ENCODE measurements at places on chromosomes 11 and 22.

GRCh38 chr22:50016988-50017700, 4.6 kb upstream of the IL17REL start:
- no peak for DNase-seq

- peak; percentile 69 for DNase-seq
Measured at GRCh38 chr11:82718307-82718706, 15.4 kb downstream of the FAM181B start.

DNA sequence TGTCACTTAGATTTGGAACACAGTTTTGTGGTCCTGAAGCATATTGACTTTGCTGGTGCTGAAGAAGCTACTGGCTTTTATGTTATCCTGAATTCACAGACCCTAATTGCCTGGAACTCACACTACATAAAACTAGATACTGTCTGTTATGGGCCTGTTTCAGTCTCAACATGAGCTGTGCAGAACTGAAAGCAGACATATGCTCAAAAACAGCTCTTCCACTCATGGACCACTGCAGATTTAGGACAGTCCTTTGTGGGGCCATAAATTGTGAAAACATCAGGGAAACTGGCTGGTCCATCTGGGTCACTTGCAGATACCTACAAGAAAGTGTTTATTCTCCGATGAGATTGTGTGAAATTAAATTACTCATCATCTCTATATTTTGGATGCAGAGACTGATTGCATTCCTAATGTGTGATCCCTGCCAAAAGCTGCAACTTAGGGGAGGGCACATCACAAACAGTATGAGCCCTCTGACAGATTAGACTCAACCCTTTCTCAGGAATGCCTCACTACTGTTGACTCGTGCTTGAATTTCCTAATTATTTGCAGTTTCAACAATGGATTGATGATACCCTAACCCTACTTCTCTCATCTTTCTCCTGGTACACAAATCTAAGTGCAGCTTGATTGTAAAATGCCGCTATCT, 10.2 kb upstream of the CLNS1A start:
- DNase-seq, result no peak

- no peak for DNase-seq
Measured at GRCh38 chr11:19059833-19060232, 684 bp downstream of the MRGPRX2 start.

GRCh38 chr11:82559609-82560008, 174.1 kb downstream of the FAM181B start:
- DNase-seq, result no peak

All from A673 (cell line).